ENCODE measurements at places on chromosomes 11 and 22.
A peak's percentile ranks its signal among the peaks of the same experiment; 100 is the strongest.

- no peak for DNase-seq
These were observed 1.4 kb downstream of the TMEM123 start for GRCh38 chr11:102451041-102451680.

- no peak for DNase-seq
These were observed 28.8 kb downstream of the YAP1 start for GRCh38 chr11:102139081-102139498.

GRCh38 chr11:72840780-72841179, 26.6 kb downstream of the ATG16L2 start:
- no peak for DNase-seq

GRCh38 chr11:12276356-12276755, 101.0 kb upstream of the PARVA start:
- DNase-seq: no peak

- DNase-seq: no peak
These were observed 24.0 kb downstream of the TCP11L1 start for GRCh38 chr11:33063326-33063881.

DNA sequence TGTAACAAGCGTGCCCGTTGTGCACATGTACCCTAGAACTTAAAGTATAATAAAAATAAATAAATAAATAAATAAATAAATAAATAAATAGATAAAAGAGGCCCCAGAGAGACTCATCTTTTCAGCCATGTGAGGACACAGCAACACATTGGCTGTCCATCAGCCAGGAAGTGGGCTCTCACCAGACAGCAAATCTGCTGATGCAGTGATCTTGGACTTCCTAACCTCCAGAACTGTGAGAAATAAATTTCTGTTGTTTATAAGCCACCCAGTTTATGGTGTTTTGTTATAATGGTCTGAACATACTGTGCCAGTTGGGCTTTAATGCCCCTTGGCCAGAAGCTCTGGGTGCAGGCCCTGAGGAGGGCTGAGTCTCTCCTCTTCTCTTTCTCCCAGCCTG, 42.2 kb upstream of the CD44 start:
- no peak for DNase-seq

DNA sequence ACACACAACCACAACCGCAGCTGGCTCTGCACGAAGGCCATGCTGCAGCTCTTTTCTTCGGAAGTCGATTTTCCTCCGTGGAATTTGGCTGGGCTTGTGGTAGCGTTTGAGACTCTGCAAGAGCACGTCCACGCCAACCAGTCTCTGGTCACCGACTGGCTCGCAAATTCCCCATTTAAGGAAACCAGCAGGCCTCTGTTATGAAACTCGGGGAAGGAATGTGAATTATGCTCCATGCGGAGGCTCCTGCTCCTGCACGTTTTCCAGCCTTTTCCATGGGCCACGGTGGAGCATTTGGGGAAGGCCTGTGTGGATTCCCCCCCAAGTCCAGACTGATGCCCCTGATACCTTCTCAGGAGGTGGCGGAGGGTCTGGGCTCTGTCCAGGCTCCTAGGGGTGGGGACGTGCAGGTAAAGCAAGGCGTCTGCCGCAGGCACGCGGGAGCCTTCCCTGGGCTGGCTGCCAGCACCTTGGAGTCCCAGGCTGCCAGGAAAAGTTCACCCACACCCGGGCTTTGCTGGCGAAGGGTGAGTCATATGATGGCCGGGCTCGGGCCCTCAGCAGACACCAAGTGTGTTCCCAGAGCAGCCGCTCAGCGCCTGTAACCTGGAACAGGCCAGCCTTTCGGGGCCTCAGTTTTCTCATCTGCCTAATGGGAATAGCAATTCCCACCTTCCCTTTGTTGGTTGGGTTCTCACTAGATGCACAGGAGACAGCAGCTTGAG, 41.9 kb downstream of the LRP5 start:
- DNase-seq: peak; percentile 95

- DNase-seq: no peak
These were observed 17.0 kb upstream of the OMP start for GRCh38 chr11:77085652-77086051.

DNA sequence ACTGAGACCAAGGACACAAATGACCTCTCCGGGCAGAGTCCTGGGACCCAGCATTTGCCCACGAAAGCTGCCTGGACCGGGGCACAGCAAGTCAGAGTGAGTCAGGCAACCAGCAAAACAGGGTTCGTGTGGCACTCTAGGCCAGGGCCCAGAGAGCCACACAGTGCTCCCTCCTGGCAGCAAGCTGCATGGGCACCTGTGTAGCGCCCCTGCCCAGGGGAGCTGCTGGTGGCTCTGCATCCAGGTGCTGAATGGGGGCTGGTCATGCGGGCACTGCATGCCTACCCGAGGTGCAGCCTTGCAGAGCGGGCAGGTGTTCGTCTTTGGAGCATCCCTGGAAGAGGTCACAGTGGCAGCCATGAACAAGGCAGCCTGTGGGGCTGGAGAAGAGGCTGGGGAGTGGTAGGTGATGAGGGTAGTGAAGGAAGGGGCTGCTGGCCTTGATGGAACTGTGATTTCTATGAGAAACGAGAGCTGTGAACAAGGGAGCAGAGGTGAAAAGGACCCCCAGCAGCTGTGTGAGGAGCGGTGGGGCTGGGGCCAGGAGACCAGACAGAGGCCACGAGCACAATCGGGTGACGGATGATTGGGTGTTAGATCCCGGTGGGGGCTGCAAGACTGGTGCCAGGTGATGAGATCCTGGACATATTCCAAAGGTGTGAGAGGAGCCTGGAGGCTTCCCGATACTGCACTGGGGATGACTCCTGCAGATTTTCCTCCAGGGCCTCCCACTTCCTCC, 63.3 kb downstream of the DGCR2 start:
- DNase-seq: no peak

GRCh38 chr11:119627286-119627685, 101.7 kb downstream of the NECTIN1 start:
- no peak for DNase-seq

- no peak for DNase-seq
These were observed 17.1 kb downstream of the APOL4 start for GRCh38 chr22:36184433-36185025.

GRCh38 chr11:95570845-95571244, 218.7 kb downstream of the FAM76B start:
- DNase-seq: no peak

DNA sequence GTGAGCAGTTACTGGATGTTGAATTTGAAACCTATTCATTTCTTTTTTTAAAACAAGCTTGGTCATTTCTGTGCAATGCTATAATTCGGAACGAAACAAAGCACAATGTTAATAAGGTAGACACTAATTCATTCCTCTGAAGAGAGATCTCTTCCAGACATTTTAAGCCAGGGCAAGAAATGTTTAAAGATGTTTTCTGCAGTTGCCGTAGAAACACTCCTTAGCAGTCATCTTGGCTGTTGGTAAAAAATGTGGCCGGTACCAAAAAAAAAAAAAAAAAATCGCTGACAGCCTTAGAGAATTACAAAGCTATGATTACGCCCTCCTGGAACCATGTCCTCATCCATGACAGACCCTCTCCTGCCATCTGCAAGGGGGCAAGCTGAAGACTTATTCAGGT, 66.4 kb upstream of the TTC12 start:
- DNase-seq: no peak

GRCh38 chr11:20355221-20356219, 8.0 kb upstream of the HTATIP2 start:
- DNase-seq: no peak

DNA sequence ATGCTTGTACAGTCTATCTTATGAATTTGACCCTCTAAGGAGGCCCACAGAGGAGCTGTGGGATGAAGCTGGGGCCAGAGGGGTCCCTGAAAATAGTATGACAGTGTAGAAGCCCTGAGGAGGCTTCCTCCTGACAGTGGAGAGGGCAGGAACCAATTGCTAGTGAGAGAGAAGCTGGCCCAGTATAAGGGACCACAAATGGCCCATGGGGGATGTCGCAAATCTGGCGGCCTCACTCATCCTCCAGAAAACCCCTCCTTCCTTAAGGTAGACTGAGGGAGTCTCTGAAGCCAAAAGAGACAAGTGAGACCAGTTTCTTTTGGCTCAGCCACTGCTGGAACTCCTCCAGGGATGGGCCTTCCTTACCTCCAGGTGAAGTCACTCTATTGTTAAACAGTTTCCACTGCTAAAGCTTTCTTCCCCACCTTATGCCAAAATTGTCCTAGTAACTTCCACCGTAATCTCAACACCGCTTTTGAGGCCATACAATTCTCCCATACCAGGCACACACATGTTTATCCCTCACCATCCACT, 17.8 kb upstream of the CASTOR1 start:
- no peak for DNase-seq
